ENCODE measurements at places on chromosomes 1 and 21. TPM values are rescaled to one million over a fixed set of nuclear protein-coding genes. Genes with fewer than 3 reads are reported as not detected.

- DNase-seq = peak; percentile 62
Measured at GRCh38 chr1:50841791-50842387, 118.2 kb downstream of the FAF1 start.

GRCh38 chr1:19477284-19478249 lies 7.8 kb downstream of the CAPZB start:
- no peak for DNase-seq

- no peak for DNase-seq
Measured at GRCh38 chr1:158979229-158979628, 30.5 kb upstream of the IFI16 start.

DNA sequence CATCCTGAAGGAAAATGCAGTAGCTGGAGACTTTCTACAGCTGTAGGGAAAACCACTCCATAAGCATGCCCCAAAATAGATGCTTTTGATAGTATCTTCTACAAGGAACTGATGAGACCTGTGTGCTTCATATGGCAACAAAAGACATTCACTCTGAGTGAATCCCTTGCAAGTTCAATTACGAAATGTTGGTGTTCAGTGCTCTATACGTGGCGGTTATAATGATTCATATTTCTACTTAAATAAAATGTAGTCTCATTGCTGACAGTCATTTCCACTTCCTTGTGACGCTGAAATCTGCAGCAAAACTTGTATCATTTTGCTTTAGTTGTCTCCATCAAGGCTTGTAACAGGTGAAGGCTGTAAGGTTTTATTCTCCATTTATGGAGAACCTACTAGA lies 20.6 kb downstream of the TOR1AIP2 start:
- DNase-seq = no peak

- no peak for DNase-seq
Measured at GRCh38 chr1:169610858-169611257, 19.1 kb downstream of the SELP start.

- peak; percentile 53 for DNase-seq
Measured at GRCh38 chr1:43934101-43934985, 742 bp downstream of the ARTN start.

GRCh38 chr1:237411621-237412020 lies 369.6 kb downstream of the RYR2 start:
- DNase-seq = no peak

- no peak for DNase-seq
Measured at GRCh38 chr1:29777522-29777921, 541.2 kb downstream of the PTPRU start.

DNA sequence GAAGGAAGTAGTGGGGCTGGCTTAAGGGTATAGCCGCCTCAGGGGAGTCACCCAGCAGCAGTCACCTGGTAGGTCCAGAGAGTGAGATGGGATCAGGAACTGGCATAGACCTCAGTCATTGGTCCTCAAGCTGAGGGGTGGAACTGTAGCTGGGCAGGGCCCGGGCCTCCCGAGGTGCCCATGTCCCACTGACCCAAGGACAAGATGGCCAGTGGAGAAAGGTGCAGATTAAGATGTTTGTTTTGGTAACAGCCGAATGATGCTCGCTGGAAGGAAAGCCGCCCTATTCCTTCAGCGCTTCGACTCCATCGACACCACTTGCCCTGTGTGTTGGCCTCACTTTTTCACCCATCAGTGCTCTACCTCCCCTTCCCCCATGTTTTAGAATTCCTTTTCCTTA lies 16.4 kb downstream of the COL9A2 start:
- DNase-seq = no peak

DNA sequence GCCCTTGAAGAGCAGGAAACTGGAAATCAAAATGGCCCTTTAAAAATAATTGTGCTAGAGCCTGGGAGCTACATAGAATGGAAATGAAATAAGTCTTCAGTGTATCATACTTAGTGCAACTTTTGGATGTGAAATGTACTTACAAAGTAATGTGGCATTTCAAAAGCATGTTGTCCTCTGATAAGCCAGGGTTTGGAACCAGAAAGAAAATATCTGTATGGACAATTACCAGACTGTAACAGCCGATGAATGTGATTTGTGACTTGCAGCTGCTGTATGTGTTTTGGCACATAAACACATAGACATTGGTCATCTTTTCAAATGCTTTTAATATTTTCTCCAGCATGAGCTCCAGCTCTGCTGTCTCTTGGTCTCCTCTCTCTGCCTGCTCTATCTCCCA lies 546.4 kb downstream of the OMA1 start:
- DNase-seq = no peak

GRCh38 chr1:61981870-61982660 lies 212.6 kb upstream of the L1TD1 start:
- no peak for DNase-seq

The HES3 gene
- total RNA-seq = not detected

- DNase-seq = no peak
Measured at GRCh38 chr1:161763522-161764098, 2.5 kb upstream of the ATF6 start.

DNA sequence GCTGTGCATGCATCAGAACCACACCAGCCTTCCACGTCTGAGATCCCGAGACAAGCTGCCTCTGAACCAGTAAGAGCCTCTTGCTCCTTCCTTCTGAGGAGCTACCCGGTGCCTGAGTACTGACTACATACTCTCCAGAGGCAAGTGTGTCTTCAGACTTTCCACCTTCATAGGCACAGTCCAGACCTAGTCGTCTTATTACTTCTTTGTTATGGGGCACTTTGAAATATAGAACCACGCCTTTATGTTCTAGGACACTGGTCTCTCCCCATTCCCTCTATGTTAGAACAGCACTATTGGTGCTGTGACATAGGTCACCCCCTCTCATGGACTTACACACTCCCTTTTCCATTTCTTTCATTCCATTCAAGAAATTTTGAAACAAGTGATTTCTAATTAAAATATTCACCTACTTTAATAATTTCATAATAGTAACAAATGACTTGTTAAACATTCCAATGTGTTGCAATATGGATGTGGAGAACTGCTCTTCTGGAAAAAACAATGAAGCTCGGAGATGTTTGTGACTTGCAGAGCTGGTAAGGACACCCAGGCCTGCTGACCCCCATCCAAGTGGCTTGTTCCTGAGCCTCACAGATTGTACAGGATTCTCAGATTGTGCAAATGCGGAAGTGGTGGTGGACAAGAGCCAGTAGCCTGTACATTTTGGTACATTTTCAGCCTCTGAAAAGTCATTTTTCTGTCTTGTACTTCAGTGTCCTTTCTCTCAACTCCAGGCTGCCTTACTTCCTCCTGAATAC lies 76.1 kb upstream of the SIPA1L2 start:
- DNase-seq = no peak

The PPP1R8 gene
- 80.1 TPM for total RNA-seq

The PLPPR5 gene
- under 0.01 TPM for total RNA-seq

GRCh38 chr1:185087746-185088145 lies 42.4 kb downstream of the RNF2 start:
- DNase-seq = no peak

DNA sequence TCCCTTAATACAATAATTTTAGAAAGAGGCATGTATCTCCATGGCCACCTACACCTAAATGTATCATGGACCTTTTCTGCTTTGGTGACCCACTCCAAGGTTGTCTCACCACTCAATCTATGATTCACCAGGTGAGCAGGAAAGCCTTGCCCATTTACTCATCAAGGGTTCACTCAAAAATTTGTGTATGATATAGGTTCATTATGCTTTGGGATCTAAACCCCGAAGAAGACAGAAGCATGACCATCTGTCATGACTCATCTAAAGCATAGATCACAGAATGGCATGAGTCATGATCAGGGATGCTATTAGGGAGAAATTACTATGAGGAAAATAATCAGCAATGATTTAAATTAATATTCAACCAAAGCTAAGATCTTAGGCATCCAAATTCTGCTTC lies 38.5 kb downstream of the PYHIN1 start:
- no peak for DNase-seq

- DNase-seq = no peak
Measured at GRCh38 chr1:42747125-42747524, 7.1 kb upstream of the CLDN19 start.

The KRTAP19-1 gene
- total RNA-seq = not detected

- DNase-seq = no peak
Measured at GRCh38 chr21:26505211-26505610, 67.9 kb downstream of the CYYR1 start.

GRCh38 chr1:196148367-196148970 lies 459.8 kb downstream of the KCNT2 start:
- DNase-seq = peak; percentile 57

The DYNLT4 gene
- total RNA-seq = not detected

- DNase-seq = no peak
Measured at GRCh38 chr1:241330619-241331327, 26.2 kb downstream of the RGS7 start.

- DNase-seq = no peak
Measured at GRCh38 chr1:46285730-46286477, 17.5 kb downstream of the LRRC41 start.

- DNase-seq = peak; percentile 79
Measured at GRCh38 chr1:102919659-102920058, 188.7 kb downstream of the COL11A1 start.

- no peak for DNase-seq
Measured at GRCh38 chr1:73366734-73367413, 831.1 kb downstream of the LRRIQ3 start.

The CNR2 gene
- not detected for total RNA-seq

DNA sequence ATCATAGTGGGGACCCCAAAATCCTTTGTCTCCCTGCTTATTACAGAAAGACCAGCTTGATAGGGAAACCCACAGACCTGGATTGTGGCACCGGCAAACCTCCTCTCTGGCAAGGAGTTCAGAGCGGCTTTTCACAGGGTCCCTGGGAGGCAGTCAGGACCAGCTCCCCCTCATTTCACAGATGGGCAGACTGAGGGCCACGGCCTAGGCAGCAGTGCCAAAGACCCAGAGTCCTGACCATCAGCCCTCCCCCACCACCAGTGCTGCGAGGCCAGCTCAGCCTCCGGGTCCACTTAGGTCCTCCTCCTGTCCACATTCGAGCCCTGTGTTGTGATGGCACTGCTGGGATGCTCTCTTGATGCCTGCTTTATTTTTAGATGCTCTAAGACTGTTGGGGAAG lies 57.2 kb downstream of the CAMK2N1 start:
- DNase-seq = no peak

The JMJD4 gene
- 26.7 TPM for total RNA-seq

The MPL gene
- not detected for total RNA-seq

- no peak for DNase-seq
Measured at GRCh38 chr1:202107801-202108731, 14.7 kb upstream of the GPR37L1 start.

GRCh38 chr1:198651650-198652400 lies 13.0 kb downstream of the PTPRC start:
- DNase-seq = no peak

The SLC30A2 gene
- not detected for total RNA-seq

The CELA3B gene
- total RNA-seq = not detected

The KCNK1 gene
- total RNA-seq = 0.90 TPM

DNA sequence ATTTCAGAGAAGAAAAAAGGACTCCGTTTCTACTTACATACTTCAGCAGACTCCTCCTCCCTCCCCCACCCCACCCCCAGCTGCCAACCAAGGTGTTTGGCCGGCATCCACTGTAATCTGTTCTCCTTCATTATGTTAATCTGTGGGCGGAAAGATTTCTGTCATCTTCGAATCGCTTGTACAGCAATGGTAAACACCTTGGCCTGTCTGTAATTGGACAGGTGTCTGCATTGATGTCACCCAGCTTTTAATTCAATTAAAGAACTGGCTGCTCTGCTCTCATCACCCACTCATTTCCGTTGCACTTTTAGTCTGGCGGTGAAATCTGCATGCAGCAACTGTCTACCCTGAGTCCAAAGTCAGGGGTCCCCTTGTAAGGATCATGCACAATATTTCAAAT lies 368.6 kb downstream of the USH2A start:
- DNase-seq = no peak

DNA sequence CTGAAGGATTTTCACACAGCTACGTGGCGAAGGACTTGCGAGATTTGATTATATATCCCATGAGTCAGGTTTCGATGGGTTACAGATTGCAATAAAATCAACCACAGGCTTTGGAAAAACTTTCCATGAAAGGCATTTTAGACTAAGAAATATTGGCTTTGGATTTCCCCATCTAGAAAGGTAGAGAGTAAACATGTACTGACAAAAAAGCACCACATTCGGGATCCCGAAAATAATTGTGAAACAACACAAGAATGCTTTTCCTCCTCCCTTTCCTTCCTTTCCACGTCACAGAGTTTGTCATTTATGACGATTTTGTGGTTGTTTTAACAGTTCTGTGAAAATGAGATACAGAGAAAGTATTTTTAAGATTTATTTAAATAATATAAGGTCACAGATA lies 38.5 kb downstream of the TGFB2 start:
- DNase-seq = no peak

DNA sequence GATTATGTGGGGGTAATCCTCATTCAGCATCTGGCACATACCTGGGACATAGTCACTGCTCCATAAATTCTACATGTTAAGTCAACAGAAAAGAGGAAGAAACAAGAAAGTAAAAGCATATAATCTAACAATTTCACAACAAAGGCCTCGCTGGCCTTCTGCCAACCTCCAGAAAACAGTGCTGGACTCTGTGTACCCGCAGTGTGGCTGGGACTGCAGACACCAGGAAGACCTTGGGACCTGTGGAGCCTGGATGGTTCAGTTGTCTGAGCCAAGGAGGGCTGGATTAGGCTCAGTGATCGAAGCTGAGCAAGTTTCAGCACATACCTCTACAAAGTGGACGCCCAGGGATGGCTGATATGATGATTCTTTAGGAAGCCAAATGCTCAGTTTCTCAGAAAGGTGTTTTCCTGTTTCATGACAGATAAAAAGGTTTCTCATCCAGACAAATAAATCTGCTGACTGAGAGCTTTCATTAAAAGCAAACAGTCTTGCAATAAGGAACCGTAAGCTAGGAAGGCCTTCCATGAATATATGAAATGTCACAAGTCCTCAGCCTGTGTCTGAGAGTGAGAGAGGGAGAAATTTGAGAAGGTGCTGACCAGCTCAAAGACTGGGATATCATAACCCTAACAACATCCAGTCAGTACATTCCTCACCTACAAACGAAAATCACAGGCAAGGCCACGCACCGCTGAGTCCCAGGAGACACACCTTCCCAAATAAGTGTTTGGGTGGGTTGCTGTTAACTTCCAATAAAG lies 48.4 kb downstream of the CAPZB start:
- DNase-seq = no peak
